ENCODE measurements at places on chromosomes 1 and 21. TPM values are rescaled to one million over a fixed set of nuclear protein-coding genes. Genes with fewer than 3 reads are reported as not detected.

GRCh38 chr1:10796029-10796944 is at the start of gene CASZ1:
TSS of gene CASZ1 (minus strand) at chr1:10796646. CDS start at chr1:10693889, 102,757 bp downstream.
- DNase-seq: peak; percentile 84

DNA sequence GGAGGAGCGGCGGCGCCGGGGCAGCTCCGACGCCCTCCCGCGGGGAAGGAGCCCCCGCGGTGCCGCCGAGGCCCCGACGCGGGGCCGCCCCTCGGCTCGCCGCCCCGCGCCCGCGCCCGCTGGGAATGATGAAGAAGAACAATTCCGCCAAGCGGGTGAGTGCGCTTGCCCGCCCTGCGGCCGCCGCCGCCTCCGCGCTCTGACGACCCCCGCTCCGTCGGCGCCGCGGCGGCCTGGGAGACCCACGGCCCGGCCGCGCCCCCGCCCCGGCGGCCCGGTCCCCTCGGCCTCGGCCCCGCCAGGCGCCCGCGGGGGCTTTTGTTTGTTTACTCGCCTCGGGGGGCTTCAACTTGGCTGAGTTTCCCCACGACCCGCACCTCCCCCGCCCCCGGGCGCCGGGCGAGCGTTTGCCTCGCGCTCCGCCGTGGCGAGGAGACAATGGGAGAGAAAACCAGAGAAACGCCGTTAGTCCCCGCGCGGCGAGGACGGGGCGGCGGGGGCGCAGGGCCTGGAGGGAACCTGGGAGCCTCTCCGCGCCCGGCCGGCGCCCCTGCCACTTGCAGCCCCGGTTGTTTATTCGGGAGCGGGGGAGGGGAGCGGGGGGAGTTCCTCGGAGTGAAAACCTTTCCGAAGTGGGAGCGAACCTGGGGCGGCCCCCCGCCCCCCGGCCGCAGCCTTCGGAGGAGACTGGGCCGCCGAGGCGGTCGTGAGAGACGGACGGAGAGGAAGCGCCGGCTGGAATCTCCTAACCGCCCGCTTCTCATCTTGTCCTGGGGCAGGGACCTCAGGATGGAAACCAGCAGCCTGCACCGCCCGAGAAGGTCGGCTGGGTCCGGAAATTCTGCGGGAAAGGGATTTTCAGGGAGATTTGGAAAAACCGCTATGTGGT is 661 bp downstream of the PLEKHO1 start:
- DNase-seq: no peak

DNA sequence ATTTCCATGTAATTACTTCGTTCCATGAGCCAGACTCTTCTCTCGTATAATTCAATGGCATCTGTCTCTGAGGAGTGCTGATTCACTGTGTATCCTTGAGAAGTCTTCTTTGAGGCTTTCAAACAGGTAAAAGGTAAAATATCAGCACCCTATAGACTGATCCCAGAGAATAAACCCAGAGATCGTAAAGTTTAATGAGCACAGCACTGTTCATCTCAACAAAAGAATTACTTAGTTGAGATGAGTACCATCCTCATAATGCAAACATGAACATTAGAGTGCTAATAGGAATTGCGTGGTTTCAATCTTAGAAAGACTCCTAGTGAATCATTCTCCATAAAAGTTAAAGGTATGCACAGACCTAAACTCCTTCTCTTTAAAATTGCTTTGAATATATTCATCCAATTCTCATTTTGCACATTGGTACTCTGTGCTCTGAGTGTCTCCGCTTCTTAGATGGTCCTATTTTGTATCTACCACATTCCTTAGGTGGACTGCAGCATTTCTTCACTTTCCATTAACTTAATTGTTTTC is 97.2 kb downstream of the TBX15 start:
- DNase-seq: no peak

- DNase-seq: no peak
Observed at GRCh38 chr1:24958766-24959622, 28.9 kb upstream of the RUNX3 start.

- no peak for DNase-seq
Observed at GRCh38 chr1:154453574-154454352, 48.3 kb upstream of the TDRD10 start.

GRCh38 chr1:102772831-102773230 is 335.5 kb downstream of the COL11A1 start:
- no peak for DNase-seq

GRCh38 chr1:238568735-238569134 is 678.0 kb upstream of the ZP4 start:
- no peak for DNase-seq

DNA sequence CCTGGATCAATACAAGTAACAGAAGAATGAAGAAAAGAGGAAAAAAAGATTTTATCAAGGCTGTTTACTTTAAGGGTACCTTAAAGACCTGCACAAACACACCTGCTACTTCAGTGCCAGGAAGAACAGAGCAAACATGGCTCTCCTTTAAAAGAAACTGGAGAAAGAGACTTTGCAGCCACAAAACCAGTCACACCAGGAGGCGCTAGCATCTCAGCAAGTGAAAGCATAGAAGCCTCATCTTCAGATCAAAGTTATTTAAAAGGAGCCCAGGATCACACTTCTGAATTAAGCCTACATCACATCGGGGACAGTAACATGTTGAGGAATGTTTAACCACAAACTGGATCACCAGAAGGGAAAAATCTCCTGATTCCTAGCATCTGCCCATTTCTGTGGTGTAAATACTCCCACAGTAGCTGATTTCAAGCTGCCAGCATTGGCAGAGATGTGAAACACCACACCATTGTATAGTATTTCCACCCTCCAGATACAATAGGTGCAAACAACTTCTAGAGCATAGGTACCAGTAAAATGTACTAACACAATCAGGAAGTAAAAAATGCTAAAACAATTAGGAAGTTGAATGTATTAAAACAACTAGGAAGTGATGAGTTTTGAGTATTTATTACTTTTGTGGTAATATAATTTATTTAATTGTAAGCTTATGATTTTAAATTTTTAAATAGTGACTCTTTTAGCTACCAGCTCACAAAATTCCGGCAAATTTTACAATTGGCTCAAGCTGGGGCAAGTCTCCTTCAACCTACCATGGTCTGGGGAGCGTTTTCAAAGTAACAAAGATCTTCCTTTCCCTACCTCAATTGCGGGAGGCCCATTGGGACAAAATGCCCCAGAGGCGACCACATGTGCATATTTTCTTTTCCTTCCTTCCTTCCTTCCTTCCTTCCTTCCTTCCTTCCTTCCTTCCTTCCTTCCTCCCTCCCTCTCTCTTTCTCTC is 105.3 kb upstream of the CLDN14 start:
- no peak for DNase-seq

- no peak for DNase-seq
Observed at GRCh38 chr1:10475510-10475909, 760 bp downstream of the PEX14 start.

DNA sequence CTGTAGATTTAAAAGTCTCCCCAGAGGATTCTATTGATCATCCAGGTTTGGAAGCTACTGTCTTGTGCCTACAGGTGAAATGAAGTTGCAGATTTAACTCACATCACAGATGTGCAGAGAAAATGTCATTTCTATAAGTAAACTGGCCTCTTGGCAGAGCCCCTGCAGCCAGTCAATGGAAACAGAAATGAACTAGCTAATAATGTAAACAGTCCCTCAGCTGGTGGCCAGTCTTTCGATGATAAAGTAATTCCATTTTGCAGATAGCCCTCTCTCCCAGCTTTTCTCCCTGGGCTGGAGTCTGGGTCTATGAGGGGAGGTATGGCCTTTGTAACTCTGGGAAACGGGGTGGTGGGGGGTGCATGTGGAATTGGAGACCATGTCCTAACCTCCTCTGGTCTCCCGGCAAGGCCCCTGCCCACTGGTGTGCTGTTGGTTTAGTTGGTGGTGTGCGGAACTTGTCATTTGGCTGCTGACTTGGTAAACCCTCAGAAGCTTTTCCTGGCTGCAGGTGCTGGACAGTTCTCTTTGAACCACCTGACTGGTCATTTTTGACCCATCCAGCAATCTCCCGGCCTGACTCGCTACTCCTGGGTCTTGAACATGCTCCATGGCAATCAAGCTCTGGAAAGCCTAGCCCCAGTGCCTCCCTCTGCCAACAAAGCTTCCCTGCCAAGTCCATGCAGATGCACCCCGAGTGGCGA is 14.9 kb downstream of the TBX19 start:
- DNase-seq: no peak

DNA sequence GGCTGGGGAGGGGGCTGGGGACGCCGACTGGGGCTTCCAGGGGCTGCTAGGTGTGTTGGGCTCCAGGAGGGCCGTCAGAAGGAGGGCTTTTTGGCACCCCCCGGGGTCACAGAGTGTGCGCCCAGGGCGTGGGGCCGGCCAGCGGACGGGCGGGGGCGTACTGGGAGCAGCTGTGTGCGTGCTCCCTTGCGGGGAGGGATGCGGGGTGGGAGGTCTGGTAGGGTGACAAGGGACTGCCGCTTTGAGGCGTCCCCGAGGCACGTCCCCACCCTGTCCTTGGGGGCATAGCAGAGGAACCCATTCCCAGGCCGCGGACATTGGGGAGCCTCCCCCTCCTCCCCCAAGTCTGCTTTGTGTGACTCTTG is 1.1 kb downstream of the FOXO6 start:
- DNase-seq: no peak

The EXTL1 gene
- polyA plus RNA-seq: 1.5 TPM

The NOS1AP gene
- polyA plus RNA-seq: 12.8 TPM

The NMNAT2 gene
- 2.2 TPM for polyA plus RNA-seq

The LIN28A gene
- polyA plus RNA-seq: 0.04 TPM

The NHLH1 gene
- 0.10 TPM for polyA plus RNA-seq

The KPRP gene
- not detected for polyA plus RNA-seq
